ENCODE measurements at places on chromosomes 11 and 22.

- no peak for DNase-seq
Measured at GRCh38 chr22:24731761-24732160, 42.8 kb downstream of the PIWIL3 start.

DNA sequence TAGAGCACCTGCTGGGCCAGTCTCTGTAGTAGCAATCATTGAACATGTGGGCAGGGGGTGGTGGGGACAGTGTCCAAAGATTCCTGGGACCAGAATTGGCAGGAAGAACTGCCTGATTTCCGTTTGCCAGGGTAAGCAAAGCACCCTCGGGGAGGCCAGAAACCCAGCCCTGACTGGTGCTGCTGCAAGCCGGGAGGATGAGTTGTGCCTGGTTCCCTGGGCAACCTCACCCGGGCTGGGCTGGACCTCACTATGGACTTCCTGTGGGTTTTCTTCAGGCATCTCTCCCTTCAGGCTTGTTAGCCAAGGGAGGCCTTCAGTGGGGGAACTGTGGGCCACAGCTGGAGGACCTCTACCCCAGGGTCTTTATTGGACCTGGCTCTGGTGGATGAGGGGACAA lies 8.0 kb upstream of the POU2F3 start:
- no peak for DNase-seq

GRCh38 chr11:44333271-44334218 lies 23.6 kb upstream of the ALX4 start:
- DNase-seq = no peak

- DNase-seq = no peak
Measured at GRCh38 chr11:87301785-87302540, 264.2 kb downstream of the TMEM135 start.

DNA sequence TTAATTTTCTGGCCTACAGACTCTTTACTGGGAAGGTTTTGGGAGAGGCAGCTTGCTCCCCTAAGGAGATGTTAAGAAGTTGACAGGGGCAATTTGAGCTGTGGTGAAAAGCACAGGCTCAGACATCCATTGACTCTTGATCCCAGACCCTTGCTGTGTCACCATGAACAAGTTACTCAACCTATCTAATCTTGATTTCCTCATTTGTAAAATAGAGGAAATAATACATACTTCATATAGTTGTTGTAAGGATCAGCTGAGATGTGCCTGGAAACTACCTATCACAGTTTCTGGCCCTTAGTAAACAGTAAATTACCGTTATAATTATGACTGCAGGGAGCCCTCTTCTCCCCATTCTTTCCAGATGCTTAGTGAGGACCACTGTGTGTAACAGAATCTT lies 16.6 kb upstream of the SCGB1D4 start:
- DNase-seq = no peak

GRCh38 chr11:106304274-106304673 lies 226.8 kb downstream of the AASDHPPT start:
- no peak for DNase-seq

DNA sequence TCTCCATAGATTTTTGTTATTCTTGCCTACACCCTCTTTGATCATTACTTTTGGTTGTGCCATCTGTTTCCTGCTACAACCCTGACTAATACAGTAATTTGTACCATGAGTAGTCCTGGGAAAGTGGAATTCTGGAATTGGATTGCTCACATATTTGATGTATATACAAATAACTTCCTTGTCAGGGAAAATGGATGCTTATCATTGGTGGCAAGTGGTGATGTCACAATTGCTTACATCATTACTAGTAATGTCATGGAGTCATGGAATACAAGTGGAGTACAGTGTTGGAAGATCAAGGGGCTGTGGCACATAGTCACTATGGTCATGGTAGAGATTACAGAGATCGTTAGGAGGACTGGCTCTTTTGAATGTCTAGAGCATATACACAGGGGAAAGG lies 24.4 kb downstream of the AASDHPPT start:
- DNase-seq = no peak

DNA sequence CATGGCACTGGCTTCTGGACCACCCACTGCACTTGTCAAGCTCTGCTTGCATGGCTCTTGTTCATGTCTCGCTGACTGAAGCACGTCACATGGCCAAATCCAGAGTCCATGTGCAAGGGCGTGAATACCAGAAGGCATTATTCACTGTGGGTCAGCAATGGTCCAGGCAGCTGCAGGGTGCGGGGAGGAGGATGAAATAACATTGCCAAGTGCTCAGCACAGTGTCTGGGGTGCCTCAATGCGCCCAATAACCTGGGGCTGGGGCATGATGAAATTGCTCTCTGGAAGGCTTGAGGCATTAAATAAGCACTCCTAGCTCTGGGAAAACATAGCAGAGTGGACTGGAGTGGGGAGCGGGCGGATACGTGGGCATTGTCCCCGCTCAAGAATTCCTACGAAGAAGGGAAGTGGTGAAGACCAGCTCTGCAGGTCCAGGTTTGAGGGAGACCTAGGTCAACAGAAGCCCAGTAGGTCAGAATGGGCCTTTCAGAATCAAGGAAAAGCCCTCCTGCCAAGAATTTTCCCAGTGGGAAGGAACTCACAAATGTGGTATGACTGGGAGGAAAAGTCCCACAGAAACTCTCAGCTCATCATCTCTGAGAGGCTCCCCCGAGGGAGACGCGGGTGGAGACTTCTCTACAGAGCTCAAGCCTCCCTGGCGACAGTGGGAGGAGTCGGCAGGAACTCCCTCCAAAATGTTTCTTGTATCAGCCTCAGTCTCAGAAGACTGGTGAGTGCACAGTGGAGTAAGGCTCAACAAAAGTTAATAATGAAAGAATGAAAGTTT lies 15.3 kb upstream of the ACCSL start:
- DNase-seq = no peak

Data from GM12892 (cell line).